ENCODE measurements at places on chromosomes 11 and 22.

GRCh38 chr11:109378034-109378433 lies 44.0 kb upstream of the C11orf87 start:
- no peak for DNase-seq

- DNase-seq: no peak
These were observed 282 bp downstream of the PC start for GRCh38 chr11:66957971-66958231.

DNA sequence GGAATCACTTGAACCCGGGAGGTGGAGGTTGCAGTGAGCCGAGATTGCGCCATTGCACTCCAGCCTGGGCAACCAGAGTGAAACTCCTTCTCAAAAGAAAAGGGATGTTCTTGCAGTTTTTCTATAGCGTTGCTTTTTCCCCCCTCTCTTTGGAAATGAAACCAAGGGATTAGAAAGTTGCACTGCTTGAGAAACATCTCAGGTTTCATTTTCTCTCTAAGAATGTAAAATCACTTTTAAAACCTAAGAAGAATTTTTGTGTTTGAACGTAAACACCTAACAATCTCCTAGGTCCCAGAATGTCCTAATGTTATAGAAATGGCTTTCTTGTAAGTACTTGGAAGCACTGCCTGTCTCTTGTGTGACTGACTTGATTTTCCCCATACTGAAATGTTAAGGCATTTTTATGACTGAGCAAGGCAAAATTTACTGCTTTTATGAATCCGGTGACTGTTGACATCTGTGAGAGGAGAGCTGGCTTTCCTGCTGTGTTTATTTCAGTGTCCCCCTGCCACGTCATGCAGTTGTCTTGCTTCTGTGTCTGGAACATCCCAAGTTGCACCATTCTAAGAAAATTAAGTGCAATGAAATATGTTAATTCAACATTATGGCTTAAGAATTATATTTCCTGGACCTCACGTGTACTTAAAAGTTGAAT lies 37.7 kb downstream of the NF2 start:
- DNase-seq: no peak

- no peak for DNase-seq
These were observed 33.0 kb upstream of the PLET1 start for GRCh38 chr11:112293614-112294013.

GRCh38 chr11:8386134-8386864 lies 122.6 kb upstream of the LMO1 start:
- no peak for DNase-seq

DNA sequence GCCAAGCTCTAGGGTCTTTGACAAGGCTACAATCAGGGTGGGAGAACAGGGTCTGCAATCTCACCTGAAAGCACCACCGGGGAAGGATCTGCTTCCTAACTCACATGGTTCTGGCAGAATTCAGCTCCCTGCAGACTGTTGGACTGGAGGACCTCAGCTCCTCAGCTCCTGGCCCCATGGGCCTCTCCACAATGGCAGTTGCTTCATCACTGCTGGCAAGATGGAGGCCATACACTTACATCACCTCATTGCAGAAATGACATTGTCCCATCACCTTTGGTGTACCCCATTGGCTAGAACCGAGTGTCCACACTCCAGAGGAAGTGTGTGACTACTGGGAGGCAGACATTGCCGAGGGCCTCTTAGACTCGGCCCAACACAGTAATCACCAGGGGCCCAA lies 20.9 kb upstream of the MPPED1 start:
- DNase-seq: no peak

GRCh38 chr11:29562183-29562582 lies 454.6 kb downstream of the KCNA4 start:
- DNase-seq: no peak

- DNase-seq: no peak
These were observed 15.0 kb upstream of the CYP2R1 start for GRCh38 chr11:14906993-14907392.

- no peak for DNase-seq
These were observed 20.8 kb downstream of the BBOX1 start for GRCh38 chr11:27061461-27061821.

DNA sequence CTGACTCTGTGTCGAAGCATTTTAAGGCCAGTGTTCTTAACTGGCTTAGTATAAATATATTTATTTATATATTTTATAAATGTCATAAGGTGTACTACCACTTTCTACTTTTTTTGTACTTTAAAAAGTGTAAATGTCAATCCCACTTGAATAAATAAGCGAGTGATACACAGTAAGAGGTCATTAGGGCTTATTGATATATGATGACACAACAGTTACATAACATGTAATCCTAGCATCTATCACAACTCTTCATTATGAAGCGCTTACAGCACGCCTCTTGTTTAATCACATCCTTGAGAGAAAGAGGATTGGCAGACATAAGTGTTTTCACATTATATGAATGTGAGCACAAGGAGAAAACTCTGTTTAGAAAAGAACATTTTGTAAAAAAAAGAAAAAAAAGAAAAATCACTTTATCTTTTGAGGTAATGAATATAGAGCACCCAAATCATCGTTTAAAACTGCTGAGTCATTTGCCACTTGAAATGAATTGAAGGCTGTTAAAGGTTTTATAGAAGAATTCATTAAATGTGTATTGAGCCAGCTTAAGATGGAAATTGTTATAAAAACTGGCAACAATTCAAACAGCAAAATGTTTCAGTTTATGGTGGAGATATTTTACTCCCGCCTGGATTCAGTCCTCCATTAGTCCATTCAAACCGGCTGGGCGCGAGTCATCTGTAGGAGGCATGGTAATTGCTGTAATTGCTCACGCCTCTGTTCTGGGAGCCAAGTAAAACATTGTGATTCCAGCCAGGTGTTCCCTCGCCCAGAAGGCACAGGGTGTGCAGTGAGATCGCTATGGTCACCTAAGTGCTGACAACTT lies 627.3 kb upstream of the KIRREL3 start:
- no peak for DNase-seq

GRCh38 chr11:75765116-75765515 lies 3.5 kb upstream of the DGAT2 start:
- DNase-seq: no peak

DNA sequence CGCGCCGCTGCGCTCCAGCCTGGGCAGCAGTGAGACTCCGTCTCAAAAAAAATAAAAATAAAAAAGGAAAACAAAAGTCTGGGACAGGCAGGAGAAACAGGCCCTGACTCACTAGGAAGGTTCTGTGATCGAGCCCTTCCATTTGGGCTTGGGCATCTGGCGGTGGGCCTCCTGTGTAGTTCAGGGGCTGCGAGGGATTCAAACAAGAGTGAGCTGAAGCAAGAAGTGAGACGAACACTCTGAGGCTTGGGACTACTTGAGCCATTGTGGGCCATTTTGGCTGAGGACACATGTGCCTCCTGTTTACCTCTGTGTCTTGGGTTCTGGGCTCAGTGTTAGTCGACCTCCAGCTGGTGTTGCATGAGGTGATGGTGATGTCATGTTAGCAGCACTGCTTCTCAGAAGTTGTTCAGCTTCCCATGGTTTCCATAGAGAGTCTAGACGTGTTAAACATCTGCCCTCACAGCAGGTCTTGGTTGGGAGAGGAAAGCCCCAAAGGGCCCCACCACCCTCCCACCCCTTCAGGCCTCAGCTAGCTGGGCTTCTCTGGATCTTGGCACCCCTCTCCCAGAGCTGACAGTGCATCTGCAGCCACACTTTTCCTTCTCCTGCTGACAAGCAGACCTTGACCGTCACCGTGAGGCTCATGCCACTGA lies 57.8 kb downstream of the MED15 start:
- DNase-seq: no peak

DNA sequence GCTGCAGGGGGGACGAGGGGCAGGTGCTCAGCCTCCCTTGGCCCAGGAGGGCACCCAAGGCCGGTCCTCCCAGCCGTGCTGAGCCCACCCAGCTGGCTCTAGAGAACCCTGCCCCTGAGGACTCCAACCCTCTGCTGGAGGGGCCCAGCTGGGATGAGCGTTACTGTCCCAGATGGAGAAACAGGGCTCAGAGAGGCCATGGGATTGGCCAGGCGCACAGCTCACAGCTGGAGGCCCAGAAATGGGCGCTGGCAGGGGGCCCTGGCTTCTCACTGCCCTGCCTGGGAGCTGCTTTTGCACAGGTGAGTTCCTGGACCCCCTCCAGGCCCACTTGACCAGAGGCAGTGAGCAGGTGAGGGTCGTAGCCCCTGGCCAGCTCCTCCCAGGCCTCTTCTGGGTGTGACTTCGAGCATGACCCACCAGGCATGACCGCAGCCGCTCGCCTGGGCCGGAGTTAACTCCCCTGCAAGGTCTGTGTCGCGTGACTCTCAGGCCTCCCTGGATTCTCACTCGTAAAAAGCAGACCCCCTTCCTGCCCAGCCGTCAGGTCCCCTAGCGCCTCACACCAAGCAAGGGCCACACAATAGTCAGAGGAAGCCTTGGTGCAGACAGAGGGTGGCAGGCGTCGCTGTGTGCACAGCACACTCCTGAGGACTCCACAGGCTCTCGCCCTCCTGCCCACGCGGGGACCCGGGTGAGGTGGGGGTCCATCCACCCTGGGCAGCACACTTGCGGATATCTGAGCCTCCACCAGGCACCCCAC lies 19.7 kb upstream of the IL17REL start:
- no peak for DNase-seq

- peak; percentile 94 for DNase-seq
These were observed 122.6 kb downstream of the APOL5 start for GRCh38 chr22:35840302-35840739.

DNA sequence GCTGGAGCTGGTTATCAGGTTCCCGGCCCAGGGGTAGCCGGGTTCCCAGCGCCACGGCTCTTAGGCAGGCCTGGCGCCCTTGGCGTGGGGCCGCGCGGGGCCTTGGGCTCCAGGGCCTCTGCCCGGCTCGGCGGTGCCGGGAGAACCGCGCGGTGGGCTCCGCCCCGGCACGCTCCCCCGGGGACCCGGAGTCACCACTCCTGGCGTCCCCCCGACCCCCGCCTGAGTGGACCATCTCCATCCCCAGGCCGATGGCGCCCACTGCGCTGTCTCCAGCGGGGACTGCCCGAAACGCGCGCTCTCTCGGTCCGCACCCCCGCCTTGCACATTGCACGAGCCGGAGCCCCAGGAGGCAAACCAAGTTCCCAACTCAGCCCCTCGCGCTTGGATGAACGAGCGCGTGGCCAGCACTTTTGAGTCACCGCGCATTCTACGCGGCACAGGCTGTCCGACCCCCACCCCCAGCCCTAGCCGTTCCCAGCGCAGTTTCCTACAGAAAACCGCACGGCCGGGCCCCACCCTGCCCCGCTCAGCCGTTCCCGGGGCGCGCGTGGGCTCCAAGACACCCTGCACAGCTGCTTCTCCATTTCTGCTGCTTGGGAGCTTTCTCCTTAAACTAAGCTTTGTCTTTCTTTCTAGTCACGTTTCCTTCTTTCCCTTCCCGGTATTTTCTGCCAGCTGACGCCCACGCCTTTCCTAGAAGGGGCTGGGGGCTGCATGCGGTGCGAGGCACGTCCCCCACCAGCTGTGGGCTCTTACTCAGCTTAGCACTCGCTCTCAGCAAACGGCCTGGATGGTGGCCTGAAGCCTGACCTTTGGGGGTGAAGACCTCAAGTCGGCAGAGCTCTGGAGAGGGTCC lies 650 bp upstream of the CHID1 start:
- peak; percentile 11 for DNase-seq

DNA sequence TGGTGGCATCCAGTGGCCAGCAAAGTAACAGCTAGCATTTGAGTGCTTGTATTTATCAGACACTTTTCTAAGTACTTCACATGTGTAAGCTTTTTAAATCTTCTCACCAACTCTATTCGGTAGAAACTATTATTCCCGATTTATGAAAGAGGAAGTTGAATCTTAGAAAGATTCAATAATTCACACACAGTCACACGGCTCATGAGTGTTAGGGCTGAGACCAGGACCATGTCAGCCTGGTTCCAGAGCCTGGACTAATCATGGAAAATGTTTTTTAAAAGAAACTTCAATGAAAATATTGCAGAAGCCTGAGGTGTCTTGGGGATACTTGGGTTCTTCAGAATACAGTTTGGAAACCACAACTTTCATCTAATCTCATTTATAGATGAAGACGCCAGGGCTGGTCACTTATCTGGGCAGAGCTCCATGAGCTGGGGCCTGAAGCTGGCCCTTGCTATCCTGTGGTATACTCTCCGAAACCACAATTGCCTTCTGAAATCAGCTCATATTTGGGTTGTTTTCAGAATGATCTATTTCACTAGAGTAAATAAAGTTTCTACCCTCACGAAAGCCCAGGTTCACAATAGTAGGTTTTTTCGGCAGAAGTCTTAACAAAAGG lies 4.3 kb upstream of the CRTAM start:
- DNase-seq: no peak

- no peak for DNase-seq
These were observed 50.9 kb downstream of the CDKN1C start for GRCh38 chr11:2834503-2835273.

GRCh38 chr22:47779474-47779873 lies 1017.0 kb downstream of the TBC1D22A start:
- no peak for DNase-seq

- no peak for DNase-seq
These were observed 16.4 kb downstream of the ATP5MG start for GRCh38 chr11:118417801-118418200.

- DNase-seq: no peak
These were observed 83.8 kb downstream of the ZNRF3 start for GRCh38 chr22:28967163-28967665.

DNA sequence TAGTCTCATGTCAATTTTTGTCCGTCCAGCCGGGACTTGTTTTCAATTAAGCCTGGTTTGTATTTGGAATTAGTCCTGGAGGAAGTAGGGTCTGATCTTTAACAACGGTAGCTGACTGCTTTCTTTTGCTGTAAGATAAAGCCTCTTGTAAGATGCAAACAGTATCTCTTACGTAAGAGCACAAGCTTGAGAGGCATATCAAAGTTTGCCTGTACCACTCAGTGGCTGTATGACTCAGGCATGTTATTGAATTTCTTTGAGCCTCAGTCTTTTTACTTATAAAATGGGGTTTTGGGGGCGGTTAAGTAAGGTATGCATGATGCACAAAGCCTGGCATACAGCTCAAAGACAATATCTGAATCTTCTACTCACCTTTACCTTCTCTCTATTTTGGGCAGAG lies 198.4 kb upstream of the NARS2 start:
- DNase-seq: no peak

GRCh38 chr11:63609971-63610580 lies 4.2 kb downstream of the PLAAT3 start:
- no peak for DNase-seq

DNA sequence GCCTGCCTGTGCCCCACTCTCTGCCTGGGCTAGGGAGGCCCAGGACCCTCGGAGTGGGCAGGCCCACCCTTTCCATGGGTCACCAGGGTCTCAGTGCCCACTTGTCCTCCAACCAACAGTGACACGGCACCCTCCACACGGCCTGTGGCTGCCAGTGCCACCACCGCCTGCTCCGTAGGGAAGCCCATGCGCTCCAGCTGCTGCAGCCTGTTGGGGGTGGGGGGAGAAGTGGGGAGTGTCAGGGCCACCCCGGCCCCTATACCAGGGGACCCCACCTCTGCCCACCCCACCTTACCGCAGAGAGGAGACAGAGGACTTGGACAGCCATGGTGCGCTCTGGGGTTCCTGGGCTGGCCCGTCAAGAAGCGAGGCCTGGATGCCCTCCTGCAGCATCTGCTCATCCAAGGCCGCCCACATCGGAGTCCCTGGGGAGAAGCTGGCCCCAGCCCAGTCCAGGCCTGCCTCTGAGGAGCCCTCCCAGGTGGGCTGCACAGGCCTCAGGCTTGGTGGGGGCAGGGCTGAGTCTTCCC lies 7.7 kb downstream of the RHBDD3 start:
- no peak for DNase-seq
